ENCODE measurements at places on chromosomes 2 and 18.
A peak's percentile ranks its signal among the peaks of the same experiment; 100 is the strongest.

GRCh38 chr2:237320801-237321560, 93.0 kb downstream of the COL6A3 start:
- no peak for DNase-seq

DNA sequence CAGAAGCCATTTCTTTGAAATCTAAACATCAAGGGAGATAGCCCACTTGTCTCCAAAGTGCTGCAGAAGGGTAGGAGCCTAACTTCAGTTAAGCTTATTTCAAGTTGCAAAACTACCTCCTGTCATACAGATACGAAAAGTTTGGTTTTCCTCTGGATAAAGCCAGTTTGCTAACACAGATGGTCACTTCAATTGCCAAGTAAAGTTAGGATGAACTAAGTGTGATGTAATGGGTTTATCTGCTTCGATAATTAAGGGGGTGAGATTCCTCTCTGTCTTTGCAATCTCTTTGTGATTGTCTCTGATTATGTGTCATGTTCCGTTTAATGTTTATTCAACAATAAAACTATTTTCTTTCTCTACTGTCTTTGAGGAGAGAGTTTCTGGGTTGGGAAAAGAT, 156.4 kb downstream of the SLC39A10 start:
- DNase-seq = no peak

DNA sequence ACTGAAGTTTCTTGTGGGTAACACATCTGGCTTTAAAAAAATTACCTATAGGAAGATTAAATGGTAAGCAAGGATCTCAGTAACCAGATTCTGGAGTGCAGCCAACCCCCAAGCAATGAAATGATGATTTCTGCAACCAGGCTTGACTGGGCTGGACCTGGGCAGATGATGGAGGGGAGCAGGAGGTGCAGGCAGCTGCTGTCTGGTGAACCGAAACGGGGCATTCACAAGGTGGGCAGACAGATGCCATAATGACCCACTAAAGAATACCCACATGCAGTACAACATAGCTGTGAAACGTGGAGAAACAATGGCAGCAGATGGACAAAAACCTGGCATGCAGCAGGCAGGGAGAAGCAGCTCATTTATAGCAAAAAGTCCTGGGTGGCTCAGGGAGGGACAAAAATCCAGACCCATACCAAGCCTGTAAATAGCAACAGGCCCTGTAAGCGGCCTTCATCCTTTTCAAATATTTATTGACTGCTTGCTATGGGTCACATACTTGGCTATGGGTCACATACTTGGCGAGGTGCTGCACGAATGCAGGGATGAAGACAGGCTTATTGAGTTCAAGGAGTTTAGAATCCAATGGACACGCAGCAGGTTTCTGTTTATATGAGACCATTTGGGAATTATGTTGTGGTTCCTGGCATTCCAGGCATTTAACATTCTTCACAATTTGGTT, 244.7 kb downstream of the HRH4 start:
- DNase-seq = no peak

DNA sequence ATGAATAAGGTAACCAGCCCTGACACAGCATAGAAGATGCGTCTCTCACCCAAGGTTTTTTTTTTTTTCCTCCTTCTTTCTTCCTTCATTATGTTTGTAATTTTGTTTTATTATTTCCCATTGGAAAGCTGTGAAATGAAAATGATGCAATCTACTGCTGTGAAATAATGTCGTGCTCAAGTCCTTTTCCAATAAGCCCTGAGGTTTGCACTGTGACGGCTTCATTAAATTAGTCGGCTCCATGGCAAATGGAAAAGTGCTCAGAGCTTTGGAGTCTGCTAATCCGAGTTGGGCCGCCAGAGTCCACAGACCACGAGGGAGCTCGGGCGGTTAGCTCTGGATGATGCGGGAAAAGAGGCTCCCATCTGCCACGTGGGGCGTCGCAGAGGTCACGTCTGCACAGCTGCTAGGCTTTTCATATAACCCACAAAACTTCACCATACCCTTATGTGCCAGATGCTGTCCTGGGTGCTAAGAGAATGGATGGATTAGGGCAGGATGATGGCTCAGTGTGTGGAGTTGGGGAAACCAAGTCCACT, 92.3 kb upstream of the CAPN13 start:
- DNase-seq = no peak

DNA sequence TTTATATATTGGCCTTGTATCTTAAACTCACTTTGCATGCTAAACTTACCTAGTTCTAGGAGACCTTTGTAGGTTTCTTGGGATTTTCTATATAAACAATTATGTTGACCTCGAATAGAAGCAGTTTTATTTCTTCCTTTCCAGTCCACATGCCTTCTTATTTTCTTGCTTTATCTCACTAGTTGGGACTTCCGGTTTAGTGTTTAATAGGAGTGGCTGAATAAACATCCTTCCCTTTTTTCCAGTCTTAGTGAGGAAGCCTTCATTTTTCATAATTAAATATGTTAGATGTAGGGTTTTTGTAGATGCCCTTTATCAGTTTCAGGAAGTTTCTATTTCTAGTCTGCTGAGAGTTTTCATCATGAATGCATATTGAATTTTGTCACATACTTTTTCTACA, 347.3 kb upstream of the HNRNPA3 start:
- DNase-seq = no peak

- DNase-seq = peak; percentile 74
Observed at GRCh38 chr2:29314816-29315571, 199.8 kb downstream of the CLIP4 start.

DNA sequence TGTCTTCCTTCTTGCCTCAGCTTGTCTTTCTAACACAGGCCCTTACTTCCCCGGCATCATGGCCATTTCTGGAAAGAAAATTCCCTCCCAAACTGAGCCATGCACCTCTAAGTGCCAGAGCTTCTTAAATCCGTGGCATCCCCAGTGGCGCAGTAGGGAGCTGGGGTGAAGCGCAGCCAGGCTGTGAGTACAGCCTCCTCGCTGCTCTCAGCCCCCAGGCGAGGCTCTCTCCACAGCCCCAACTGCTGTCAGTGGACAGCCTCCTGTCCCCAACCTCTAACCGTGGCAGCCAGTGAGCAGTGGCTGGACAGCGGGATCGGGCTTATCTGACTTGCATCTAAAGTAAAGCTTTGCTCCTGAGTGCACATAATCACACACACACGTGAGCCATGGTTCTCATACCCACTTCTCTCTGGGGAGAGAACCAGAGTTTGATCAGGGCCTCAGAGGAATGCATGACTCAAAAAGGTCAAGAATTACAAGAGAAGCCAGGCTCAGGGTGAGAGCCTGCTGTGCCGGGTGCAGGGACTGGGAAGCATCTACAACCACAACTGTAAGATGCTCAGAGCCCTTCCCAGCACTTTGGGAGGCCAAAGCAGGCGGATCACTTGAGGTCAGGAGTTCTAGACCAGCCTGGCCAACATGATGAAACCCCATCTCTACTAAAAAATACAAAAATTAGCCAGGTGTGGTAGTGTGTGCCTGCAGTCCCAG, 50.7 kb downstream of the SFXN5 start:
- no peak for DNase-seq

DNA sequence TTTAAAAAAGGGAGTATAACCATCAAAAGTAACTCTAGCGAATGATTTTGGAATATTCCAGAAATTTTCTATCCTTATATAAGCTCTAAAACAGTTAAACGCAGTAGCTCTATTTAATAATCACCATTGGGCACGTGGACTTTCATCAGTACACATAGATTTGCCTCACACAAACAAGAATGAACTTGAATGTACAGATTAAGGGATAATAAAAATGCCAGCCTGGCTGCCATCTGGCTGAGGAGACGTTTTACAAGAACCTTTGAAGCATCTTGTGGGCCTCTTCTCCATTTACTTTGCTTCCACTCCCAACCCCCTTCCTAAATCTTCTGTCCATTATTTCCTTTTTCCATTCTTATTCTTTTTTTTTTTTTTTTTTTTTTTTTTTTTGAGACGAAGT, 47.2 kb downstream of the AGAP1 start:
- DNase-seq = no peak

- DNase-seq = no peak
Observed at GRCh38 chr2:84285056-84285747, 173.9 kb downstream of the SUCLG1 start.

DNA sequence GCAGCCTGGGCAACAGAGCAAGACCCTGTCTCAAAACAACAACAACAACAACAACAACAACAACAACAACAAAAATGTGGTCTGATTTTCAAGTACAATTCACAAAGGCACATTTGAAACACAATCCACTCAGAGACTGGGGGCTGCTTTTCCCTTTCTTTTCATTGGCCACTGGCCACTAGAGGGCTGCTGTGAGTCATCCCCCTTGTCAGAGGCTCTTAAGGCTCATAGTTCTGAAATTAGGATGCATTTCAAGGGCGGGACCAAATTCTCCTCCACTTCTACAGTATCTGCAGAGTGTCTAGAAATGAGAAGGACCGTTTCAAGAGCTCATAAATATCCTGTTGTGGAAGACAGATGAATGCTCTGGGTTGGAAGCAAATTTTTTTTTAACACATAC, 285.4 kb downstream of the NRXN1 start:
- DNase-seq = peak; percentile 10

DNA sequence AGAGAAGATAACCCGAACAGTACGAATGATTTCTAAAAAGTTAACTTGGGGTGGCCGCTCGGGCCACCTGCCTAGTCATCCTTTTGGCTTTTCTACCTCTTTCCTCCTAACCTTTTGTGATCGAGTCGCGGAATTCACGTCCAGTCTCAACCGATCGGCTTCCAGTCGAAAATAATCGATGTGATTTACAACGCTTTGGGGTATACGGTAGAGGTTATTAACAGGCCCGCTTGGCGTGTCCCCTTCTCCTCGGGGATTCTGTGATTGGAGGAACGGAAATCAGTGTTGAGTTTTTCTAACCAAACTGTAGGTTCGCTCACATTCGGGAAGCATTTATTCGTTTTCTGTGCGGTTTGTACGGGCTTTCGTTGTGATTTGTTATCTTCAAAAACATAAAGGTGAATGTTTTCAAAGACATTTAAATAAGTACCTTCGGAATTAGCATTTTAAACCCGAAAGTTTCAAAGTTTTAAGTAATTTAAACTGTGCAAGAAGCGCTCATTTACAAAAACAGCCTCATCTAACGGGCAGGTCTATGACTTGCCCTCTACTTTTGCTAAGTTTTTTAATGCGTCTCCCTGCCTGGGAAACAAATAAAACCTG, 588 bp upstream of the FOXI3 start:
- peak; percentile 2 for DNase-seq

GRCh38 chr2:223122781-223123180, 70.8 kb downstream of the KCNE4 start:
- DNase-seq = no peak

DNA sequence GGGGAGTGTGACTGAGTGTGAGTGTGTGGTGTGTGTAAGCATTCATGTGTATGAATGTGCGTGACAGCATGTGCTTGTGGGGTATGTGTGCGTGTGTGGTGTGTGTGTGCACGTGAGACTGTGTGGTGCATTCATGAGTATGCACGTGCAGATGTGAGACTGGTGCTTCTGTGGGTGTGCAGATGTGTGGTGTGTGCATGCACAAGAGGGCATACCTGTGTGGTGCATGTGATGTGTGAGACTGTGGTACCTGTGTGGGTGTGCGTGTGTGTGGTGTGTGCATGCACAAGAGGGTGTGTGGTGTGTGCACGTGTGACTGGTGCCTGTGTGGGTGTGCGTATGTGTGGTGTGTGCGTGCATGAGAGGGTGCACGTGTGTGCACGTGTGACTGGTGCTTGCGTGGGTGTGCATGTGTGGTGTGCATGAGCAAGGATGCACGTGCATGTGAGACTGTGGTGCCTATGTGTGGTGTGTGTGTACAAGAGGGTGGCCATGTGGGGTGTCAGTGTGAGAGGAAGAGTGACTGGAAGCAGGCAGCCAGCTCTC, 213.3 kb downstream of the TWIST2 start:
- DNase-seq = no peak

DNA sequence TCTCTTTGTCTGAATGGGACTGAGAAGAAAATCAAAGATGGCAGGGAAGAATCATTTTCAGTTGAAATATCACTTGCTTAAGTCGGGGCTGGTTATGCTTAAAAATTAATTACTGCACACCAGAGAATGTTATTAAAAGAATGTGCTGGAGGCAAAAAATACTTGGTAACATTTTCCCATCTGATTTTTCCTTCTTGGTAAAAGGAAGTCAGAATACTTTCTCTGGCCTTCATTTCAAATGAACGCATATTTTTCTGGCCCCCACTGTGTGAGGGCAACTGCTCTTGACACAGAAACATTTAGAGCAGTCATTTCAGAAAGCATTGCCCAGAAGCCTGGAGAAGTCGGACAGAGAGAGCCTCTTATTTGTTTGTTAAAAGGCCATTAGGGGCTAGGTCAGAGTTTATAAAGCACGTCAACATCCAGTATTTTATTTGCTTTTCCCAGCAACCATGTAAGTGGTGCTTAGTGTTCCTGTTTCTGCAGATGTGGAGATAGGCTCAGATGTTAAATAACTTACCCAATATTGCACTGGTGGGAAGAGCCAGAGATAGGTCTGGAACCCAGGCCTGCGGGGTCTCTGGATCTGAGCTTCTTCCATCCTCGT, 32.9 kb upstream of the LYPD6B start:
- DNase-seq = no peak

DNA sequence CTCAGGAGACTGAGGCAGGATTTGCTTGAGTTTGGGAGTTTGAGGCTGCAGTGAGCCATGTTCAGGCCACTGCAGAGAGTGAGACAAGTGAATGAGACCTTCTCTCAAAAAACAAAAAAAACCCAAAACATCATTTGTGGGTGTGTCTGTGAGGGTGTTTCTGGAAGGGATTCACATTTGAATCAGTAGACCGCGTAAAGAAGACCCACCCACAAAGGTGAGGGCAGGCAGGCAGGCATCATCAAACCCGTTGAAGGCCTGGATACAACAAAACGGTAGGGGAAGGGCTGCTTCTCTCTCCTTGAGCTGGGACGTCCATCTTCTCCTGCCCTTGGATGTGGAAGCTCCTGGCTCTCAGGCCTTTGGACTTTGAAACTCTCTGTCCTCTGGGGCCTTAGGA, 25.4 kb downstream of the CDKL4 start:
- peak; percentile 60 for DNase-seq

- DNase-seq = no peak
Observed at GRCh38 chr2:134410006-134410405, 156.1 kb downstream of the MGAT5 start.

- DNase-seq = no peak
Observed at GRCh38 chr2:14565666-14566065, 66.9 kb upstream of the LRATD1 start.

- no peak for DNase-seq
Observed at GRCh38 chr18:48711651-48712486, 173.0 kb downstream of the CTIF start.

DNA sequence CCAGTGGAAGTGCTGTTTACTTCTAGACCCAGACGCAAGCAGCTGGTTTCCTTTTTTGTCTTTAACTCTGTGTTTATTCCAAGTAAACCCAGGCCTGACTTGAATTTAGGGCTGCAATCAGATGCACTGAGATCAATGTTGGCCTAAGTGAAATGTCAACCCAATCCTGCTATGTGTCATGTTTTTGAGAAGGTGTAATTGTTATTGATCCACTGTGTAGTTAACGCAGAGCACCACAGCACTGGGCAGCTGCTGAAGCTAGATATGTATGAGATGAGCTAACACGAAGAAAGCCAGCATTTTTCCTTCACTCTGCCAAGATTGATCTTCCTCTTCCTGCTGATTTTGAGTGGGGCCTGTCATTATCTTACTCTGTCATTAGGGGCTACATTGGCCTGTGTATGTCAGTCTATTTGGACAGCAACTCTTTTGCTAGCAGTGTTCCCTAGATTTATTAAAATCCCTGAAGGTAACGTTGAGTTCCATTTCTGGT, 18.9 kb upstream of the DLX1 start:
- DNase-seq = no peak

GRCh38 chr2:1518331-1518803, 105.1 kb downstream of the TPO start:
- DNase-seq = no peak
